AG08396 (cell line): ENCODE measurements at places on chromosomes 3 and 15.

DNA sequence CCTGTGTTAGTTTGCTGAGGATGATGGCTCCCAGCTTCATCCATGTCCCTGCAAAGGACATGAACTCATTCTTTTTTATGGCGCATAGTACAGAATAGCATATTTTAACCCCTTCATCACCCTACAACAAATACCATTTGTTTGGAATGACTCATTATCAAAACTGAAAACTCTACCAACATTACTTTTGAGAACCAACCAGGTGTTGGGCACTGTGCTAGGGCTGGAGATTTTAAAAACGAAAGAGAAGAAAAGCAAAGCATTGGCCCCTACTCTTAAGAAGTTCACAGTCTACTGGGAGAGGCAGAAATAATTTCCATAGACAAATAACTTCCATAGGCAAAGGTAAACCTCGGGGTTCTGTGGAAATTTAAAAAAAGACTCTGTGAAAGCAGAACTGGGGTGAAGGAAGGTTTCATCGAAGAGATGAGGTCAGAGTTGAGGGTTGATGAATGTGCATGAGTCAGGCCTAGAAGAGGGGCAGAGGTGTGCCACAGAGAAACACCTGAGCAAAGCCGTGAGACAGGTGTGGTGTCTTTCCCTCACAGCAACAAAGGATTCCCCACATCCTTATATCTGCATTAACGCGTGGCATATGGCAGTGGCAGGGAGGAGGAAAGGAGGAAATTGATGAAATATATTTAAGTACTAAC lies 51.0 kb downstream of the MCF2L2 start:
- no peak for DNase-seq

- no peak for DNase-seq
Measured at GRCh38 chr15:36970522-36970921, 129.8 kb downstream of the MEIS2 start.

GRCh38 chr3:67215690-67216089 lies 217.6 kb downstream of the KBTBD8 start:
- DNase-seq = no peak

DNA sequence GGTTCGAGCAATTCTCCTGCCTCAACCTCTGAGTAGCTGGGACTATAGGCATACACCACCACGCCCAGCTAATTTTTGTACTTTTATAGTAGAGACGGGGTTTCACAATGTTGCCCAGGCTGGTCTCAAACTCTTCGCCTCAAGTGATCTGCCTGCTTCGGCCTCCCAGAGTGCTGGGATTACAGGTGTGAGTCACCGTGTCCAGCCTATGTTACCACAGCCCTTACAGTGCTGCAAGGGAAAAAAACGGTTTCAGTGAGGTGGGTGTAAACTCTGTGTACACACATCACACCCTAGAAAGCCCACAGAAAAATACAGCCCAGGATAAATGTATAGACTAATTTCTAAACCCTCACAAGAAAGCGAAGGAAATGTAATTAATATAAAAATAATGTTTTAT lies 103.5 kb upstream of the AKAP13 start:
- DNase-seq = no peak

DNA sequence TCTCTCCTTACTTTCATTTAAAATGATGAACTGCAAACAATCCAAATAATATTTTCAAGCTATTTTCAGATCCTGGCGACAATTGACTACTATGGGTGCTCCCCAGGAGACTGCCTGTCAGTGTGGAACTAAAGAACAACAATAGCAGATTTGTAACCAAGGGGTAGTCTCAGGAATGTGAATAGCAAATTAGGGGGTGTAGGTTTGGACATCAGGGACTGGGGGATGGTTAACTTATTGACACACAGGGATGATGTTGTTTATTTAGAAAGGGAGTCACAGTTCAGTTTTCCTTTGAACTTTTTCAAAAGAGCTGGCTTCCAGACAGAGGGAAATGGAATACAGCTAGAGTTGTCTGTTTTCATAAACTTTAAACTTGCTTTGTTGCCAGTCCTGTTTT lies 229.8 kb downstream of the LRTM1 start:
- no peak for DNase-seq
